ENCODE measurements at places on chromosomes 6 and 20.

DNA sequence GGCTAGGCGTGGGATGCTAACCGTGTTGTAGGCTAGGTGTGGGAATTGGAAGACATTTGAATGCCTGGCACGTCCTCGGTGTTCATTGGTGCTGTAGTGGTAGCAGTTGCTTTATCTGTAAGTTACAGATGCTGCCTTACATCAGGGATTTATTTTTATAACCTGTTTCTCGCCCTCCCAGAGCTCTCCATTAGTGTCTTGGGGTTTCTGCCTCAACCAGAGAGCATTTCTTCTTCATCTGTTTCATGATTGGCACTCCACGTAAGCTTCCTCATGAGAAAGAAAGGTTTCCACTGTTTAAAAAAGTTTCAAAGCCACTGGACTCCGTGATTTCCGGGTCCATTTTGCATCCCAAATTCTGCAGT, 9.0 kb downstream of the IGF2R start:
- DNase-seq, result no peak

DNA sequence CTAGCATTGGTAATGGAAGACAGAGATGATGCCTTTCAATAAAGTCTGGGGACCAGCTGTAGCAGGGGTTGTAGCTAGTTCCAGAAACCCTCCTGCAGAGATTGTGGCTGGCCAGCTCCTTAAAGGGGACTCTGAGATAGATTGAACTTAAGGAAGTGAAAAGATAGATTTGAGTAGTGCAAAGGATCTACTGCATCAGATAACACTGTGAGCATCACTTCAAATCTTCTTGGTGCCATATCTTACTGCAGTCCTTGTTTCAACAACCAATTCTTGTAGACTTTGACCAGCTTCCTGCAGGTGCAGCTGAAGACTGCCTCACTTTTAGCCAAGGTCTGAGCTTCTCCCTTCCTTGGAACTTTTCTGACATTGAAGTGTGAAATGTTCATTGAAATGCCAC, 14.8 kb upstream of the CEP162 start:
- DNase-seq, result no peak

DNA sequence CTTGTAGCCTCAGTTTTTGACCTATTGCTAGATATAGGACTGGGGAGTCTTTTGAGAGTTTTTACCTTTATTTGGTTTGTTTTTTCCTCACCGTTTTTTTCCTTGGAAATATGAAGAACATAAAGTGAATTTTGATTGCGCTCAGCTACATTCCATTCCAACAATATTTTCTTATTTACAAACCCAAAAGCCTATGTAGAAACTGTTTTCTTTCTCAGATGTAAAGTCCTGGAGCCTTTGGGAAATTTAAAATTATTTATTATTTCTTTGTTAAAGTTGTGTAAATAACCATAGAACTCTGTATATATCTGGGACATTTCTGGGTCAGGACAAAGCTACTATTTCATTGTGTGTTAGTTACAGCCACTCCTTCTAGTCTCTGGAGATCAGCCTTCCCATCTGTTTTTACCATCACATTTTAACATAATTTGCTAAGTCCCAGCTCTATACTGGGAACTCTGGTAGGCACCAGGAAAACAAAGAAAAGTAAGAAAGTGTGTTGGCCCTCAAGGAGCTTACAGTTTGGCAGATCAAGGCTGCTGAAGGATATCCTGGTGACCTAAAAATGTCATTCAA, 68.8 kb downstream of the JAG1 start:
- DNase-seq, result no peak

GRCh38 chr20:19376451-19377229, 164.2 kb downstream of the SLC24A3 start:
- DNase-seq, result no peak

DNA sequence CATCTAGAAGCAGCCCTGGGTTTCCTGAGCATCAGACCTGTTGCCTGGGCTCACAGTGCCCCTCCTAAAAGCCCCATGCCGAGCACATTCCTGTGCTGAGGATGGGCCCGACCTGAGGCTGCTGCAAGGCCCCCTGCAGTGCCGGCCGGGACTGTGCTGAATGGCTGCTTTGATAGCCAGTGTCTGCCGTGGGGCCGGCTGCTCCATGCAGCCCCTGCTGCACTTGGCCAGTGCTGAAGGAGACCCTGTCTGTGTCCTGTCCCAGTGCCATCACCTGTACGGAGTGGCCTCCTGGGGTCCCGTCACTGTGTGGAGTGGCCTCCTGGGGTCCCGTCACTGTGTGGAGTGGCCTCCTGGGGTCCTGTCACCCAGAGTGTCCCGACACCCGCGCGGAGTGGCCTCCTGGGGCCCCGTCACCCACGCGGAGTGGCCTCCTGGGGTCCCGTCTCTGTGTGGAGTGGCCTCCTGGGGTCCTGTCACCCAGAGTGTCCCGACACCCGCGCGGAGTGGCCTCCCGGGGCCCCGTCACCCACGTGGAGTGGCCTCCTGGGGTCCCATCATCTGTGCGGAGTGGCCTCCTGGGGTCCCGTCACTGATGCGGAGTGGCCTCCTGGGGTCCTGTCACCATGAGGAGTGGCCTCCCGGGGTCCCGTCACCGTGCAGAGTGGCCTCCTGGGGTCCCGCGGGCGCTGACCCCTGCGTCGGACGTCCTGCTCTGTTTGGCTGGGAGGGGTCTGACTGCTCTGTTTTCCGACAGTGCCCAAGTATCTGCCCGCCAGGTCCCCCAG, 7.0 kb downstream of the COL9A3 start:
- no peak for DNase-seq

- DNase-seq, result no peak
Measured at GRCh38 chr6:162922563-162923166, 194.9 kb downstream of the PACRG start.

DNA sequence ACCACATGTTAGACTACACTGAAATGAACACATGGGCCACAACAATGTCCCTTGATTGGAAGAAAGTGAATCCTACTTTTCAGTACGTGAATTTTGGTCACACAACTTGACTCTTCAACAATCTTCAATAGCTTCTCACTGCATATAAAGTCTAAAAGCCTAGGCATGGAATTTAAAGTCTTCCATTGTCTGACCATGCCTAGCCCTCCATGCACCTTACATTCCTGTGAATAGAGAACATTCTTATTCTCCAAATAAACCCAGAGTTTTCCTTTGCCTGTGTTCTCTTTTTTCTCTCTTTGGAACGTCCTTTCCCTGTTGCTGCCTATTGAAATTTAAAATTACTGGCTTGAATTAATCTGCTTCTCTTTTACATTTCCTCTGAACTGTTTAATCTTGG, 207.5 kb downstream of the ASCC3 start:
- no peak for DNase-seq

Measured in hematopoietic multipotent progenitor cell treated with erythropoietin and hydrocortisone succinate and interleukin-3 and kit ligand, for 8 days (in vitro differentiated cells).